GM23248 (cell line): ENCODE measurements at places on chromosomes 12 and 14.
A peak's percentile ranks its signal among the peaks of the same experiment; 100 is the strongest.

DNA sequence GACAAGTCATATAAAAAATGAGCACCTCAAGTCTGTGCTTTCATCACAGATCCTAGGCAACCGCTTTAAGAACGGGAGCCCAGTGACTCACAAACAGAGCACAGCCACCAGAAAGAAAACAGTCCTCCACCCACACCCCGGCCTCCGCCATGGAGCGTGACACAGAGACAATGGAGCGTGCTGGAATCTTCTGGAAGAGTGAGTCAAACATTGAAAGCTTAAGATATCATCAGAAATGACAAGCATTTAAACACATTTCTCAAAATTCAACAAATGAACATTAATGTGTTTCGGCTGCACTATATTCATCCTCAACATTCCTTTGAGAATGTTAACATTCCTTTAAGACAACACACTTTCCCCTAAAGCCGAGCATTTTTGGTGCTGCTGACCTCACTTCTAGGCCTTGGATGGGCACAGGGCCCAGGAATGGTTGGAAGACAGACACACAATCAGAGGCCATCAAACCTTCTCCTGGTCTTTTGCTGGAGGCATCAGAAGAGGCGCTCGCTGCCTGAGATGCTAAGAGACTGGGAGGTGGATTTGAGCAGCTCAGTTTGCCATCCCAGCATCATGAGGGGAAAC, 23.6 kb upstream of the TMEM132D start:
- peak; percentile 9 for DNase-seq

DNA sequence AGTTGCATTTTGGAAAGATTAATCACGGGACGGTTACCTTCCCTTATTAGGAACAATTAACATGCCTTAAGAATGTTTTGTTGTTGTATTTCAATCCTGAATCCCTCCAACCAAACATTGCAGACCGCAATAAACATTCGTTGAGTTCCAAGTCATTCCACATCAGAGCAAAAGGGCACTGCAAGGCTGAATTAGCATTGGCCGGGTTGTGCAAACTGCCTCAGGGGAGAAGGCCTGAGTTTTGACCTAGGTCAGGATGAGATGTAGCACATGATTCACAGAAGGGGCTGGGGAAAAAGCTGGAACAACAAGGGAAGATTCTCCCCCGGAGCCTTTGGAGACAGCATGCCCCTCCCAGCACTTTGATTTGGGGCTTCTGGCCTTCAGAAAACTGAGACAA, 82.1 kb upstream of the BDKRB2 start:
- peak; percentile 58 for DNase-seq

GRCh38 chr14:67683842-67684241, 9.4 kb upstream of the VTI1B start:
- DNase-seq = no peak

GRCh38 chr12:112664569-112664968, 127.0 kb upstream of the RPH3A start:
- peak; percentile 6 for DNase-seq

GRCh38 chr14:36214476-36215216, 38.1 kb upstream of the PTCSC3 start:
- peak; percentile 15 for DNase-seq
